ENCODE measurements at places on chromosomes 7 and 10.

DNA sequence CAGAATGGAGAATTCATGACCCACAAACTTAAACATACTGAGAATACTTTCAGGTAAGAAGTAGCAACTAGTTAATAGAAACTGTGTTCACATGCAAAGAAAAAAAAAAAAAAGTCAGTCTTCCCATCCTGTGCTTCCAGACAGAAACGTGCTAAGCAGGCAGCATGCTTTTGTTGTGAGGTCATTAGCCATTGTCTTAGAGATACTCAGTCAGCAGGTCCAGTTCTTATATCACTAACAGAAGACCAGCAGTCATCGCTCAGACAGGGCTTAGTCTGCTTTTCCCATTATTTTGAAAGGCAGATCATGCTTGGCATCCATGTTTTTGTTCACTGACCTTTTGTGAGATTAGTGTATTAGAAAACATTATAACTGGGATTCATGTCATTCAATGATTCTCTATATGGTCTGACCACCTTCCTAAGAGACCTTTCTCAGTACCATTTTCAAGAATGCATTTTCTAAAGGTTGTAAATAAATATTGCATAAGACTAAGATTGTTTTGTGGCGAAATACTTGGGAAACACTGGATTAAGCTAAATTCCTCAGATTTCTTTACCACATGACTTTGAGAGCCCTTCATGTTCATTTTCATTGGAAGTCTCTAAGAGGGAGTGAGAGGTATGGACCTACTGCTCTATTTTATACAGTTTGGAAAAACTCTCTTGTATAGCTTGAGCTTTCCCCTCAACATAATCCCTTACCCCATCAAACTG, 45.0 kb upstream of the AGBL3 start:
- DNase-seq = no peak

DNA sequence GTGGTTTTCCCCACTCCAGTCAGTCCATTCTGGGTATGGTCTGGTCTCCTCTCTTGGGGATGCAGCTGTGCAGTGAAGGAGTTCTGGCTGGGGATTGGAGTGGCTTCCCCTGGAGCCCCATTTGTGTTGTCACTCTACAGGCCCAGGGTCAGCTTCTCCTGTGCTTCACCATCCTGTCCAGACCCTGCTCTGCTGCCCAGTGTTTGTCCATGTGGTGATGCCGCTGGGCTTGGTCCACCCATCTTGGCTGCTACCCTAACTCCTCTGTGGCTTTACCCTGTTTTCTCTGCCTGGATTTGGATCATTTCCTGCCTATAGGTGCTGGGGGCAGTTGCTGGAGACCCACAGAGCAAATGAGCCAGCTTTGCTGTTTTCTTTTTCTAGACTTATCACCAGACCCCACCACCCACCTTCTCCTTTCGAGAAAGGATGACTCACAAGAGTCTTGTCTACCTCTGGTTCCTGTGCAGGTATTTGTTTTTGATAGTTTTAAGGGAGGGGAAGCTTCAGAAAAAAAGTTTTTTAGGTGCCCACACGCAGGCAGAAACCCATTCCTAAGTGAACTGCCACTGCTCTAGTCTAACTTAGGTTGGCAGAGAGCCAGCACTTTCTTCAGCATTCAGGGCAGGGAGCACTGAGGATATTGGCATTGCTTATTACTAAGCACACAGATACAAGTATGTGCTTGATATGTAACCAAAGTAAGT, 8.5 kb downstream of the ZDHHC16 start:
- peak; percentile 61 for DNase-seq

DNA sequence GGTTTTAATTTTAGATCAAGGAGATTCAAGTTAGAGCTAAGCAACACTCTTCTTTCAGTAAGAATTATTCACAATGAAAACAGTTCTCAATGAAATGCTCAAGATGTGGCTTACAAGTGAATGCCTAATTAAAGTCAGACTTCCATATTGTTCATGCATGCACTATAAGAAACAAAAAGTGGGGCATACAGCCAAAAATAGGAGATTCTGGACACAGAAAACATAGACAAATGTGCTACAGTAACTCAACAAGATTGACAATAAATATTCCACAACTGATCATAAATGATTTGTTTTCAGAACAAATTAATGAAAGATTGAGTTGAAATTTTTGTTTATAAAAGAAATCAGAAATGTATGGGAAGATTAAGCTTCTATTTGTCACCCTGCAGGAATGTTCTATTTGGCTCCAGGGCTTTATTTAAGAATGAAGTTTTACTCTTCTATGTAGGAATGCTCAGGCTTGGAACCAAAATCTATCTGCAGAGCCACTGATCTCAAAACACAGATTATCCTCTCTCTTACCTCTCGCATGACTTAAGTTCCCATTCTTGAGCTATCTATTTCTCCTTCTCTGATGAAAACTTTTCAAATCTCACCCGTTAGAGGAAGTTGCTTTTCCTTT, 89.0 kb upstream of the PIP4K2A start:
- DNase-seq = no peak

DNA sequence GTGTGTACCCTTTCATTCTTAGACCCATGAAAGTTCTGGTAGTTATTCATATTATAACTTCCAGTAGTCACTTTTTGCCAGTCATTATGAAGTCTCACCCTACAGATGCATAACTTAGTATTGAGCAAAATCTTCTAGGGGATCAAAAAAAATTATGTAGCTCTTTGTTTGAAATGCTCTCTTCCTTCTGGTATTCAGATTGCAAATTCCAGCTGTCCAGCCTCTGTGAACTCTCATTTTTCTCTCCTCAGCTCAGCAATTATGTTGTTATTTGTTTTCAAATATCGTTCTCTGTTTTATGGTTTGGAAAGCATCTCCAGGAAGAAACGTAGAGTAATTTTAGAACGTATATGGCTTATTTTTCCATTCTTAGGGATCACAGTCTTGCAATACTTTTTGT, 442.5 kb downstream of the SEMA3D start:
- no peak for DNase-seq

- DNase-seq = no peak
These were observed 18.1 kb downstream of the CALN1 start for GRCh38 chr7:72394016-72394415.

DNA sequence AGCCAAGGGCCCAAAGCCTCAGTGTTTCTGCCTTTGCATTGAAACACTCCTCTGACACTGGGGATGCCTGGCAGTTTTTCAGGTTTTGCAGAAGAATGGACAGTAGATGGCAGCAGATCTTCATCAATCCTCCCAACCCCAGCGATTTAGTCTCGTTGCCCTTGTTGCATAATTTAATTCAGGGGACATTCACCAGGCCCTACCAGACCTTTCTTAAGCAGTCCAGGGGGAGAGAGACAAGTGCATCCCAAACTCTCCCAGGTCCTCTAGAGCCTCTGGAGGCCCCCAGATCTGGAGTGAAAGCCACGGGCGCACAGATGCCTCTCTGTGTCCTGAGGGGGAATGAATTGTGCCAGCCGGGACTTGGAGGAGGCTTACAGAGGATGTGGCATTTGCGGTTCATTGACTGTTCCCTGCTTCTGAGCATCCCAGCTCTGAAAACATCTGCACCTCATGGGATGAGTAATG, 29.6 kb downstream of the MINDY4 start:
- DNase-seq = peak; percentile 62

DNA sequence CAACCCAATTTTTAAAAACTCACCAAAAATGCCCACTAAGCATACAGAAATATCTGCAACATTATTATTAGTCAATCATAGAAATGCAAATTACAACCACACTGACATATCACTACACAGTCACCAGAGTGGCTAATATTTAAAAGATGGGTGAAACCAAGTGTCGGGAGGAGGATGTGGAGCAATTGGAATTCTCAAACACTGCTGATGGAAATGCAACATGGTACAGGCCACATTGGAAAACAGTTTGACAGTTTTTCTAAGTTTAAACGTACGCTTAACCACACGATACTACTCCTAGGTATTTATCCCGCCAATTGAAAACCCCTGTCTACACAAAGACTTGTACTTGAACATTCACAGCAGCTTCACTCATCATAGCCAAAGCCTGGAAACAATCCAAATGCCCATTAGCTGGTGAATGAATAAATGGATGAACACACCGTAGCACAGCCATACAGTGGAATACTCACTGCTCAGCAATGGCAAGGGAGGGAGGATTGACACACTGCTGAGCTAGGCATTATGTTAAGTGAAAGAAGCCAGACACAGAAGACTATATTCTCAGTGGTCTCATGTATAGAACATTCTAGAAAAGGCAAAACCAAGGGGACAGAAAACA, 16.3 kb downstream of the GCK start:
- DNase-seq = no peak

- DNase-seq = no peak
These were observed 109.0 kb downstream of the RNF216 start for GRCh38 chr7:5672468-5672867.

- DNase-seq = no peak
These were observed 70.4 kb upstream of the HECTD2 start for GRCh38 chr10:91339729-91340128.

Measured in thyroid gland (tissue), 4 donors.